Large intestine (tissue), 12 donors: ENCODE measurements at places on chromosomes 16 and 17.

- DNase-seq = no peak
These were observed 35.4 kb downstream of the SNX20 start for GRCh38 chr16:50645563-50646220.

DNA sequence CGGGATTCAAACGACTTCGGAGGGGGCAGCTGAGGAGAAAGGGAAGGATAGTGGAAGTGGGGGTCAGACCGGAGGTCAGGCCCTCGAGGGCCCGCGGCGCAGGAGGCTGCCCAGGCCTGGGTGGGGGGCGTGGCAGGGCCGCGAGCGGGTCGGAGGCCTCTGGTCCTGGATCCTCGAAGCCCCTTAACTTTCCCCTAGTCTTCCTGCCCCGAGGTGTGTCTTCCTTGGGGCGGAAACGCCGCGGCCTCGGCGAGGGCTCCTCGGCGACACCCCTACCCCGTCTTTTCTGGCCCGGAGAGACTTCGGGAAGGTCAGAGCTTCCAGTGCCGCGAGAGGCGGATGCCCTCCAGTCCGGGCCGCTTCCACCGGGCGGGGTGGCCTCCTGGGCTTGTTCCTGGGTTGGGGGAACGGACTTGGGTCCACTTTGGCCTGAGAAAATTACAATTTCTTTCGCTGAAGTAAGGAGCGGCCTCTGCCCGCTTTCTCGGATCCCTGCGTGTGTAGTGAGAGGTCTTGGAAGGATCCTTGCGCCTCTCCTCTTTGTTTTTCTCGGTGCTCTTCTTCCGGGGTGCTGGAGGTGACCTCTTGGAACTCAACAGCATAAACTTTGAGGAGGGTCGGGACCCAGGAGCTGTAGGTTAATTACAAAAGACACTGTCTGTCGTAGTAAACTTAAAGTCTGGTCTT lies 491 bp downstream of the IST1 start:
- DNase-seq = peak; percentile 43

DNA sequence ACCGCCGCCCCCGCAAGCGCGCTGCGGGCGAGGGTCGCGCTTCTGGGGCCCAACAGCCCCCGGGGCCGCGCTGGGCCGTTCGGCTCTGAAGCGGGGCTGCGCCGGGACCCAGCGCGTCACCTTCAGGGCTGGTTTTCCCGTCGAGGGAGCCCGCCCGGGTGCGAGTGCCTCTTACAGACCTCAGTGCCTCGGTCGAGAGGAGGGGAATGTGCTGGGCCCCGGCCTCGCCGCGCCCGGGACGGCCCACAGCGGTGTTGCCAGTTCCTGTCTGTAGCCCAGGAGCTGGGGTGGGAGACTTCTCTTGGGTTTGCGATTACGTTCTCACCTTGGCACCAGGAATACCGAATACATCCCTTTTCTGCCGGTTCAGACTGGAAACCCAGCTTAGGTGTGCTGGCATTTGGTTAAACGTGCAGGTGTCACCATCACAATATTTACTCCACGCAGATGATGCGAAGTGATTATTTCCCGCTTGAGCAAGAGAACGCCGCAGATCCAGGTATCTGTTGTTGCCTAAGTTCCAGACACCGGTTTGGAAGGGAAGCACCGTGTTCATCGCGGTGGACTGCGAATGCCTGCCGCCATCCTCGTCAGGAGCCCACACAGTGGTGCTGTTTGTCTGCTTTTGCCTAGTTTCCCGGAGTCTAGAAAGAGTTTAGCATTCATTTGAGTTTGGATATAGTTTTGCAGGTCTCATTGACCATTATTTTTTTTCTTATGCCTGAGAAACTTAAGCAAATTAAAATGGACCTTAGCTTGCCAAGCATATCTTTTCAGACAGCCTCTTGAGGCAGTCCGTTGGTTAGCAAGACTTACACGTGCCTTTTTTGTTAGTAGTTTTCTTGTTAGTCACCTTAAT lies 914 bp downstream of the MAP1LC3B start:
- DNase-seq = no peak

- peak; percentile 24 for DNase-seq
These were observed 40.6 kb upstream of the AQP8 start for GRCh38 chr16:25176136-25176535.

GRCh38 chr16:57372372-57373116 lies at the start of gene CX3CL1:
TSS of gene CX3CL1 (plus strand) at chr16:57372490. CDS start at chr16:57372569, 79 bp downstream.
- DNase-seq = peak; percentile 92

GRCh38 chr17:74704544-74704943 lies 8.2 kb downstream of the CD300LF start:
- DNase-seq = no peak

DNA sequence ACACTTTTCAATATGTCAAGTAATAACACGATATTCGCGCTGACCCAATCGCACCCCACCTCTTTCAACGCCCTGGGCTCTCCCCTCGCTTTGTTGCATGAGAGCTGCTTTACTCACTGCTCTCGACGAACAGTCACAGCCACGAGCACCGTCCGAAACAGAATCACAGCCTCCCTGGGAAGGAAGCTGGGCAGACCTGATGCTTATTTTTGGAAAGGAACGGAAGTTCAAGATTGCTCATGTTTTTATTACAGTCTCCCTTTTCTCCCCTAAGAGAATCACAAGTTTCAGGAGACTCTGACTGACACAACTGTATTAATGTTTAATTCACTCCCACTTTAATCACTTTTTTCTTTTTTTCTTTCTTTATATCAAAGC lies 67.8 kb downstream of the ANKRD11 start:
- no peak for DNase-seq

GRCh38 chr17:72119077-72119872 lies 1.5 kb upstream of the SOX9 start:
- peak; percentile 33 for DNase-seq
